ENCODE measurements at places on chromosomes 3 and 15.

- no peak overlapping the region for H3K27ac ChIP-seq
- H3K4me1 ChIP-seq: peaks cover 11% of the 10 kb centered on the region
- H3K36me3 ChIP-seq: no peaks in the 10 kb centered on the region
- no peaks in the 10 kb centered on the region for H3K27me3 ChIP-seq
Observed at GRCh38 chr15:64149893-64150578, 1.5 kb upstream of the SNX22 start.

DNA sequence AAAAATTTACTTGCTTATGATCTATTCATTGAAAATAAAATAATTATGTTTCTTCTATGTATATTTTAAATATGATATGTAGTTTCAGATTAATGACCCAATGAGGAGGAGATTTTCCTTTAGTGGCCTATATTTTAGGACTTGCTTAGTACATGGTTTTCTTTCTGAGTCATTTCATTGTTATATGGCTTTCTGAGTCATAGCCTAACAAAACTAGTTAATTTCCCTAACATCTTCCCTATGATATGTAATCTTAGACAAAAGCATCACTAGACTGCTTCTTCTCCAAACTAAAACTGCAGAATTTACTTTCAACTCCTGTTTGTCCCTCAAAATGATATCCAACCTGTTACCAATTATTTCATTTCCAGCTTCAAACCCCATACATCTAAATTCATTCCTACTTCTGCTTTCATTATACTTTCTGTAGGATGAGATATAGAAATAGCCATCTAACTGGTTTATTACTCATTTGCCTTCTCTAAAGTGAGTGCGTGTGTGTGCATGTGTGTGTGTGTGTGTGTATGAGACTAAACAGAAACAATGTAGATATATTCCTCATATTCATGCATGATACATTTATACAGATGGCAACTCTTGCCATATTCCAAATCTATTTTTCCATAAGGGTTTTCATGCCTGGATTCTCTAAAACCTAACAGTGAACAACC lies 915.0 kb upstream of the GBE1 start:
- H3K27me3 ChIP-seq: no peaks in the 10 kb centered on the region
- no peak overlapping the region for H3K4me3 ChIP-seq
- no peak for DNase-seq
- no peak overlapping the region for H3K27ac ChIP-seq

GRCh38 chr3:27935492-27935891 lies 213.4 kb upstream of the EOMES start:
- H3K4me3 ChIP-seq: no peak overlapping the region
- H3K27me3 ChIP-seq: no peaks in the 10 kb centered on the region
- no peaks in the 10 kb centered on the region for H3K36me3 ChIP-seq
- no peak for DNase-seq
- H3K27ac ChIP-seq: no peak overlapping the region
- no peaks in the 10 kb centered on the region for H3K4me1 ChIP-seq

DNA sequence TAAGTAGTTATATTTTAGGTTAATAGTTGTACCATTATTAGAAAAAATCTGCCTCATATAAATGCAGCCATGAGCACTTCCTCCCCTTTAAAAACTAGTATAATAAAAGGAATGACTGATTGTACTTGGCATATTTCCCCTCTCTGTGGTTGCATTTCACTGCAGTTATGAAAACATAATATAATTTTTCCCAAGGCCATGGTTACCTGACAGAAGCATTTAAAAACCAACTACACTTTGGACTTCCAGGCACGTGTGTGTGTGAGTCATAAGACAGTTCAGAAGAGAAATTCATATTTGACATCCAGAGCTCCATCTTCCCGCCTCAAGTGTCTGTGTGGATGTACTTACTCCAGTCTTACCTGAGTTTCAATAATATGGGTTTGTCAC lies 828.2 kb upstream of the CFAP20DC start:
- H3K4me1 ChIP-seq: no peaks in the 10 kb centered on the region
- H3K27me3 ChIP-seq: peaks cover 2% of the 10 kb centered on the region
- H3K36me3 ChIP-seq: no peaks in the 10 kb centered on the region
- H3K27ac ChIP-seq: no peak overlapping the region
- H3K4me3 ChIP-seq: no peak overlapping the region

GRCh38 chr15:100812802-100813201 lies 66.8 kb upstream of the ALDH1A3 start:
- no peak overlapping the region for H3K27ac ChIP-seq
- no peaks in the 10 kb centered on the region for H3K27me3 ChIP-seq
- no peak overlapping the region for H3K4me3 ChIP-seq
- DNase-seq: no peak
- H3K36me3 ChIP-seq: no peaks in the 10 kb centered on the region

GRCh38 chr15:45640616-45641015 lies 5.8 kb downstream of the SQOR start:
- H3K27me3 ChIP-seq: no peaks in the 10 kb centered on the region
- no peaks in the 10 kb centered on the region for H3K36me3 ChIP-seq
- no peak for DNase-seq
- peak overlapping the region; percentile 70 for H3K27ac ChIP-seq
- no peak overlapping the region for H3K4me3 ChIP-seq
- peaks cover 13% of the 10 kb centered on the region for H3K4me1 ChIP-seq

DNA sequence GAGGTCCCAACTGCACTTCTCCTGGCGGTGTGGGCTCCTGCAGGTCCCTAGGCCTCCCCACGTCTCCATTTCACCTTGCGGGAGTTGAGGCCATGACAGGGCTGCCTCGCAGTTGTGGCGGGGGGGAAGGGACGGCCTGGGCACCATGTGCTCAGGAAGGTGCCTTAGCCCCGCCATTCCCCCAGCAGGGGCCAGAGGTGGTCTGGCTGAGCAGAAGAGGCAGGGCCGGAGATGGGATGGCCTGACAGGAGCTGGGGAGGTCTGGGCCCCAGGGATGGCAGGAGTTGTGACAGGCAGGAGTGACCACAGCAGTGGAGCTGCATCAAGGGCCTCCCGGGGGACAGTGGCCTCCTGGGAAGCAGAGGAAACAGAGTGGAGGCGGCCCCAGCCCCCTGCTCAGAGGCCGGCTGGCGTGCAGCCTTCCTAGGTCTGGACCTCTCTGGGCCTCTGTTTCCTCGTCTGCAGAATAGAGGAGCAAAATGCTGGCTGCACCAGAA lies 18.7 kb upstream of the KLF15 start:
- DNase-seq: no peak
- no peak overlapping the region for H3K4me3 ChIP-seq
- peaks cover 37% of the 10 kb centered on the region for H3K4me1 ChIP-seq
- no peaks in the 10 kb centered on the region for H3K36me3 ChIP-seq
- no peaks in the 10 kb centered on the region for H3K27me3 ChIP-seq

DNA sequence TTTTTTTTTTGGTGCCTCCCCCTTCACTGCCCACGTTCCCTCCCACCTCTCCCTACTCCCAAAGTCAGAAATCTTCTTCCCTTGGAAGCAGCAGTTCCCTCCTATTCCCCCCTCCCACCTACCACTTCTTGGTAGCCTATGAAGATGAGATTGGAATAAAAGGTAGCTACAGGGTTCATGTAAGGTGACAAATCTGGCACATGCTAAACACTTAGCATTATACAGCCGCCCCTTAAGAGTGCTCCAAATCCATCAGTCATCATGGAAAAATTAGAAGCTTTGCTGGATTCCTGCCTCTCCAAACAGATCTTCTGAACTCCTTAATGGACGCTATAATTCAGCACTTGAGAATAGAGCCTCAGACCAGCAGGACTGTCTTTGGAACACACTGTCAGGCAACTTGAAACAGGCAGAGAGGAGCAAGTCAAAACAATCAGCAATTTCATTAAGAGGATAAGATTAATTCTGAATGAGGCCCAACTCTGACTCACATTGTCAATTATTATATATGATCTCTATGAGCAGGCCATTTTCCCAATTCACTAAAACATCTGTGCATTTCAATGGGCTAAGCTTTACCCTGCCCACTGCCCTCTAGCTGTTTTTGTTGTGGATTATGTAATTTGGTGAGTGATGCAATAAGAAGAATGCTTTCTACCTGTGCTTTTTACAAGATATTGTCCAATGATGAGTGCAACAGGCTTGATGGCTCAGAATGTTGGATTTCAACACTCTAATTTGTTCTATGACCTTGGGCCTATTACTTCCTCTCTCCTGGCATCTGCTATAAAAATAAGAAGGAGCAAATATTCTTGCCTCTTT lies 34.6 kb upstream of the SPRED1 start:
- H3K27ac ChIP-seq: no peak overlapping the region
- H3K4me3 ChIP-seq: no peak overlapping the region
- H3K36me3 ChIP-seq: no peaks in the 10 kb centered on the region
- no peaks in the 10 kb centered on the region for H3K27me3 ChIP-seq

- H3K36me3 ChIP-seq: no peaks in the 10 kb centered on the region
- H3K27ac ChIP-seq: no peak overlapping the region
- no peaks in the 10 kb centered on the region for H3K27me3 ChIP-seq
Observed at GRCh38 chr3:43970351-43970750, 271.3 kb upstream of the TOPAZ1 start.

DNA sequence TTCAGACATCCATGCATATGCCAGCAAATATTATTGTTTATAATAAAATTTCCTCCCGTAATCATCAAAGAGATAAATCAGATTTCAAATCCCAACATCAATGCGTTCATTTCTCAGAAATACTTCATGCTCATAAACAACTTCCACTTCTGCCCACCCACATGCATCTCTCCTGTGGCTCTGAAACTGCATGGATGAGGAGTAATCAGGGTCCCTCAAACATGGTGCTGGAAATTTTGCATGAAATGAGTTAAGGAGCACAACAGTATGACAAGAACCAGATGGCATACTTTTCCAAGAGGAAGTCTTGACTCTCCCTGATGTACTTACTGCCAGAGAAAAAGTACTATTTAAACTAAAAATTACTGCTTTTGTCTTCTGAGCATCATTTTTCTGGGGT lies 26.9 kb upstream of the MFSD1 start:
- H3K36me3 ChIP-seq: no peaks in the 10 kb centered on the region
- H3K4me1 ChIP-seq: no peaks in the 10 kb centered on the region

GRCh38 chr3:16721494-16721893 lies 116.3 kb upstream of the DAZL start:
- no peaks in the 10 kb centered on the region for H3K36me3 ChIP-seq
- H3K4me1 ChIP-seq: no peaks in the 10 kb centered on the region
- no peak for DNase-seq
- no peak overlapping the region for H3K27ac ChIP-seq
- H3K27me3 ChIP-seq: no peaks in the 10 kb centered on the region

- H3K27me3 ChIP-seq: no peaks in the 10 kb centered on the region
- H3K27ac ChIP-seq: no peak overlapping the region
- H3K4me1 ChIP-seq: no peaks in the 10 kb centered on the region
- peak; percentile 3 for DNase-seq
- H3K36me3 ChIP-seq: no peaks in the 10 kb centered on the region
- no peak overlapping the region for H3K4me3 ChIP-seq
Observed at GRCh38 chr3:95939235-95939809, 875.1 kb upstream of the EPHA6 start.

DNA sequence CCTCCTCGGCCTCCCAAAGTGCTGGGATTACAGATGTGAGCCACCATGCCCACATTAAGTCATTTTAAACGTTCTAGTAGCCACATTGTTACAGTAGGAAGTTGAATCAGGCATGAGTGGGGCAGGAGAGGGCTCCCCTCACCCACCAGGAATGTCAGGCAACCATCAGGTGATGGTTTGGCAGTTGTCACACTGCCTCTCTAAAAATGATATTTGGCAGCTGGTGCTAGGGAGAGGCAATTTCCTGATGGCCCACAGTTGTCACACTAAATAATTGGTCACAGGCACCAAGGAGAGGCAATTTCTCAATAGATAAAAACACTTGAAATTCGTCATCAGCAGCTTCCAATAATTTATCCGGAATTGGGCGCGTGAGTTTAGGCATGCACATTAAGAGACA lies 79.2 kb upstream of the ABHD2 start:
- no peaks in the 10 kb centered on the region for H3K4me1 ChIP-seq
- H3K4me3 ChIP-seq: no peak overlapping the region
- no peaks in the 10 kb centered on the region for H3K36me3 ChIP-seq
- DNase-seq: no peak
- no peaks in the 10 kb centered on the region for H3K27me3 ChIP-seq

DNA sequence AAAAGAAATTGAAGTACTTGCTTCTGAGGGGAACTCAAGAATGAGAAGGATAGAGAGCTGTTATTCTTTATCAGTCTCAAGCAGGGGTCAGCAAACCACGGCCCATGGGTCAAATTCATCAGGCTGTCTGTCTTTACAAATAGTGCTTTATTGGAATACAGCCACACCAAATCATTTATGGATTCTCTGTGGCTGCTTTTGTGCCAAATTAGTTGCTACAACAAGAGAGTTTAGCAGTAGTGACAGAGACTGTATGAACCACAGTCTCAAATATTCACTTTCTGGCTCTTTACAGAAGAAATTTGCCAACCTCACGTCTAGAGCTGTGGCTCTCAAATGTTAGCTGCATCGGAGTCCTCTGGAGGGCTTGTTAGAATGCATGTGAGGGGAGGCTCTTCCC lies 258.0 kb upstream of the RARB start:
- H3K27me3 ChIP-seq: no peaks in the 10 kb centered on the region
- no peak overlapping the region for H3K4me3 ChIP-seq
- no peak for DNase-seq
- no peaks in the 10 kb centered on the region for H3K4me1 ChIP-seq
- no peaks in the 10 kb centered on the region for H3K36me3 ChIP-seq
- H3K27ac ChIP-seq: no peak overlapping the region

- no peak overlapping the region for H3K27ac ChIP-seq
- H3K4me1 ChIP-seq: peaks cover 8% of the 10 kb centered on the region
- peaks cover 11% of the 10 kb centered on the region for H3K36me3 ChIP-seq
Observed at GRCh38 chr15:72047020-72047419, 70.9 kb downstream of the MYO9A start.

- peaks cover 10% of the 10 kb centered on the region for H3K27me3 ChIP-seq
- peak; percentile 76 for DNase-seq
- H3K4me1 ChIP-seq: peaks cover 43% of the 10 kb centered on the region
- H3K36me3 ChIP-seq: no peaks in the 10 kb centered on the region
- H3K4me3 ChIP-seq: no peak overlapping the region
- H3K27ac ChIP-seq: peak overlapping the region; percentile 26
Observed at GRCh38 chr3:159761369-159761768, 227.3 kb upstream of the IL12A start.

DNA sequence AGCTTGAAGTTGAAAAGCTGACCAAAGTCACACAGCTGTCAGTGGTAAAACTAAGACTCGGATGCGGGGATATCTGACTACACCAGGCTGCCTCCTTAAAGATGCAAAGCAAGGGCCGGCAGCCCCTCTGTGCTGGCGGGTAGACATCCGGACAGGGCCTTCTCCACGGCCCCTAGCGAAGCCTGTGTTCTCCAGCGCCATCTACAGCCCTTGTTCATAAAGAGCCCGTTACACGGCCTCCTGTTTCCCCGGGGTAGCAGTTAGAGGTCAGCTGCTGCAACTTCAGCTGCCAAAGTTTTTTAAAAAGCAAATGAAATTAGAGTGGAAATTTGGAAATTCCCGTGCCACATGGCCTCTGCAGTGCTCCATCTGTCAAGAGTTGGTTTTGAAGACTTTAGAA lies 383.0 kb downstream of the TBL1XR1 start:
- no peaks in the 10 kb centered on the region for H3K4me1 ChIP-seq
- DNase-seq: peak; percentile 81
- no peak overlapping the region for H3K27ac ChIP-seq
- H3K4me3 ChIP-seq: no peak overlapping the region
- H3K27me3 ChIP-seq: no peaks in the 10 kb centered on the region

- no peaks in the 10 kb centered on the region for H3K4me1 ChIP-seq
- no peak overlapping the region for H3K4me3 ChIP-seq
- H3K27me3 ChIP-seq: no peaks in the 10 kb centered on the region
- no peaks in the 10 kb centered on the region for H3K36me3 ChIP-seq
- H3K27ac ChIP-seq: no peak overlapping the region
Observed at GRCh38 chr15:98142572-98142971, 182.1 kb downstream of the ARRDC4 start.
